ENCODE measurements at places on chromosomes 2 and 18.

DNA sequence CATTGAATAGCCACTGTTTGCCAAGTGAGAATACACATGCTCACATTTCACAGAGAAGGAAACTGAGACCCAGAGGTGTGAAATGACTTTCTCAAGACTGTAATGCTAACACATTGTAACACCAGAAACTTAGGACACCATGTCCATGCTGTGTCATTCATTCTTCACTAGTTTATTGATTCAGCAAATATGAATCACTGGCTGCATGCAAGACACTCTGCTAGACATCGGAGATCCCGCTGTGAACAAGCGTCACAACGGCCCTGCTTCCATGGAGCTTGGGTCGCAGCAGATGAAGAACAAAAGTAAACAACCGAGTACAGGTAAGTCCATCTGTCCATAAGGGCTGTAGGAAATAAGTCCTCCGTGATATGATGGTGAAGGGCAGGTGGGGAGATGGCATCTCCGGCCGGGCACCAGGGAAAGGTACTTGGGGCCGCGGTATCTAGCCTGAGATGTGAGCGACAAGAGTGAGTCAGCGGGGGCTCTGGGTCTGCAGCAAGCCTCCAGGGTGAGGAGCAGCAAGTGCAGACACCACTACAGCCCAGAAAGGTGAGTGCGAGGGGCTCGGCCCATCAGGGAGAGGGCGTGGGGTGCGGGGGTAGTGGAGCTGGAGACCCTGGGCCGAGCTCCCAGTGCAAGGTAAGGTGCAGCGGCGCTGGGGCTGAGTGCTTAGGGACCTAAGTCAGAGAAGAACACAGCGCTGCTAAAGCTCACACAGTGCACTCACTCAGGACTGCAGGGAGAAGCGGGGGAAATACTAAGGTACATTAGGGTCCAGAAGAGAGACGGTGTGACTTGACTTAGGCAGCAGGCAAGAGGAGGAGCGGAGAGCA lies 391.2 kb downstream of the FBXO15 start:
- peak; percentile 68 for DNase-seq

- DNase-seq, result no peak
These were observed 49.5 kb downstream of the ASAP2 start for GRCh38 chr2:9256147-9256546.

DNA sequence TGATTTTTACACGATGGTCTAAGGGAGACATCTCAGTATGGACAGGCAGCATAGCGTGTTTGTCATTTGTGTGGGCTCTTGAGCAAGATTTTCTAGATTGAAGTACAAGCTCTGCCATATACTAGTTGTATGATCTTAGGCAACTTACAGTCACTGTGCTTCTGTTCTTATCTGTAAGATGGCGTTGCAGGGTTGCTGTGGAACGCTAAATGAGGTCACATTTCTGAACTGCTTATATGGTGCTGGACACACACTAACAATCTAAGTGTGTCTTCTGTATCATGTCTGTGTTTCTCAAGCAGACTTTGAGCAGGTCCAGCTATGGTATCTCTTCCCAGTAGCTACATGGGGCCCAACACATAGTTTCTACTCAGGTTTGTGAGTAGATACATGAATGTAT lies 29.2 kb downstream of the PARD3B start:
- DNase-seq, result no peak

DNA sequence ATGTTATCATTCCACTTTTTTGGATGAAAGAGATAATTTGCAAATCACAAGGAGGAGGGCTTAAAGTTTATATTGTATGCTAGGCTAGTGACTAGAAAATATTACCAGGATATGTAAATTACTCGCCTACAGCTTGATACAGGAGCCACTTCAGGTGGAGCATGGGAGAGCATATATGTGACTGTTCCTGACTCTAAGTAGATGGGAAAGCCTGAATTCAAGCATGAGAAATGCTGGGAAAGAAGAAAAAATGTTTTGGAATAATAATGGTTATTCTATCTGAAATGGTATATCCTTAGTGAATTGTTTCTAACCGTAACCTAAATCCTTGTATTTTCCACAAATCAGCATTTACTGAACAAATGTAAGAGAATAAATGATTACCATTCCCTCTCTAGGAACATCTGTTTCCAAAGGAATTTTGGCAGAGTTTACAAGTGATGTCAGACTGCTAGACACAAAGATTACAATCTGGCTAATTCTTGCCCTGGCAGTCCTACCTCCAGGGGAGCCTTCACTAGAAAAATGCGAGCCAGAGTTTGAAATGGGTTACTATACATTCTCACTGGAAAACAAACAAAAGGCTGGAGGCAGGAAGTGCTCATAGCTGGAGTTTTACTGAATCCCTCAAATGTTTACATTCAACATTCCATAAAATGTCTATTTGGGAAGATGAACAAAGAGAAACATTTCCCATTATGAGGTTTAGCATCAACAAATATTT lies 129.4 kb upstream of the MAPRE2 start:
- peak; percentile 93 for DNase-seq

GRCh38 chr2:160278101-160278878 lies 78.2 kb upstream of the ITGB6 start:
- DNase-seq, result no peak

Measured in astrocyte of the spinal cord (primary cell).